Neuronal stem cell (in vitro differentiated cells): ENCODE measurements at places on chromosomes 6 and 20.

DNA sequence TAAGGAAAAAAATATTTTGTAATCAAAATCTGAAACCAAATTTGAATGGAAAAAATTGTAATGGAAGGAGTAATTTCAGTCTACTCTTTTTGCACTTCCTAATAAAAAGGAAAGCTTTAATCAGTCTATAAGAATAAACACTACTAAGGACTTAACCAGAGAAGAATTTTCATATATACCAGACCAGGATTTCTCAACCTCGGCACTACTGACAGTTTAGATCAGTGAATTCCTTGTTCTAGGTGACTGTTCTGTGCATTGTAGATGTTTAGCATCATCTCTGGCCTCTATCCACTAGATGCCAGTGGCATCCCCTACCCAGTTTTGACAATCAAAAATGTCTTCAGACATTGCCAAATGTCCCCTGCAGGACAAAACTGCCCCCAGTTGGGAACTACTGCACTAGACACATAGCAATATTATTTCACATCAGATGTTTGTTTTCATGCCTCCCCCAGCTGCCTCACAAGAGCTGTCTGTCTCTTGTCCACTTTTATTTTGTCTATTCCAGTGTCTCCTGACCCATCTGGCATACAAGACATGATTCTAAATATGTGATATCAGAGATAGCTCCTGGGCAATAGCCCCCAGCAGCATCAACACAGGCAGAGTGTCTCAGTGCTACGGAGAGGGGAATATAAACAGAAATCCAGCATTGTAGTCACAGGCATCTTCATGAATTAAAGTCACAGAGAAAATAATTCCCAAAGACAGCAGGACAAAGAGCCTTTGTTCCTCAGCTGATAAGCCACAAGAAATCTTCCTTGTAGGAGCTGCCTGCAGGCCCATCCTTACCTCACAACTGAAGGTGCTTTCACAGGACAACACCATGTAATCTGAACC is 27.0 kb downstream of the DNAAF9 start:
- peak; percentile 11 for DNase-seq

DNA sequence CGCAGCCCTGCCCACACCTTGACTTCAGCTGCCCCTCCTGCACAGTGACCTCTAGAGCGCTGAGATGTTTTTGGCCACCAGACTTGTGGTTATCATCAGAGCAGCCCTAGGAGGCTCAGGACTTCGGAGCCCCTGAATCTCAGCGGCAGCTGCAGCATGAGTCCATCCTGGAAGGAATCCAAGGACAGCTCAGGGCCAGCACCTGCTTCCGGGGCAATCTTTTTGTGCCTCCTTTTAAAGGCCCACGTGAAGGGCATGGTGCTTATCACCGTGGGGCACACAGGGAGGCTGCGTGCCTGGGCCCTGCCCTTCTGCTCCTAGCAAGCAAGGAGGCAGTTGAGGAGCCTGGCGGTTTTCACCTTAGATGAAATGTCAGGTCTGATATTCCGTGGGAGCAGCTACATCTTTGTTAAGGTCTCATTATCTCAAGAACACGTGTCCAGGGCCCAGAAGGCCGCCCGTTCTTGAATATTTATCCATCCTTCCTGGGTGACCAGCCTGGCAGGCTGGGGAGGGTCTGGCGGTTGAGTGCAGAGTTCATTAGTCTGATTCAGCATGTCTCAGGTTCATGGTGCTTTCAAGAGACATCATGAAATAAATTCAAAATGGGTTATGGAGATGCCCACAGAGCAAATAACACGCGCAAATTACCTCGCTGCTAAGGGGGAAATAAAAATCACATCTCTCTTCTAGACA is 392.4 kb downstream of the TAF4 start:
- no peak for DNase-seq

DNA sequence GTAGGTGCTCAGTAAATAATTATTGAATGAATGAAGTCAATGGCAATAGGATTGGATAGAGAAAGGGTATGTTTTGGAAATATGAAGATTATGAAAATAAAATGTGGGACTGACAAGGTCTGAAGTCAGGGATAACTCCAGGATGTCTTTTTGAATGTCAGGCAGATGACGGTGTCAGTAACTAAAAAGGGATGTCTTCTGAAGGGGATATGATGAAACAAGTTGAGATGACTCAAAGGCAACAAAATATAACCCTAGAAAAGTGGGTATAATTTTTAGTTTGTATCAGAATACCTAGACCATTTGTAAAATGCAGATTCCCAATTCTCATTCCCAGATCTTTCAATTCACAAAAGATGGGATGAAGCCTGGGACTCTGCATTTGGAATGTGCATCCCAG is 257.3 kb upstream of the SGK1 start:
- no peak for DNase-seq

DNA sequence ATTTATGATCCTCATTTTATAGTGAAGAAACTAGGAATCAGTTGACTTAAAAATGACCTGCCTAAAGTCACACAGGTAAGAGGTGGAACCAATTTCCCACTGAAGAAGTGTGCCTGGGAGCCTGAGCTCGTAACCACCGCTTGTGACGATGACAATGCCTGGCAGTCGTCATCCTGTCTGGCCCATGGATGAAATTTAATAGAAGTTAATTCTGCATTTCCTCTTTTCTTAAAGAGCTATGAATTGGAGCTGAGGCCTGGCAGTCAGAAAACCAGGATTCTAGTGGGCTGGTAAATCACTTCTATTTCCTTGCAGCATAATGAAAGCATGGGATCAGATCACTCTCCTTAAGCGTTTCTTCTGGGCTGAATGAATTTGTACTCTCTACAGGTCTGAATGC is 200.0 kb upstream of the SGK1 start:
- DNase-seq: no peak

DNA sequence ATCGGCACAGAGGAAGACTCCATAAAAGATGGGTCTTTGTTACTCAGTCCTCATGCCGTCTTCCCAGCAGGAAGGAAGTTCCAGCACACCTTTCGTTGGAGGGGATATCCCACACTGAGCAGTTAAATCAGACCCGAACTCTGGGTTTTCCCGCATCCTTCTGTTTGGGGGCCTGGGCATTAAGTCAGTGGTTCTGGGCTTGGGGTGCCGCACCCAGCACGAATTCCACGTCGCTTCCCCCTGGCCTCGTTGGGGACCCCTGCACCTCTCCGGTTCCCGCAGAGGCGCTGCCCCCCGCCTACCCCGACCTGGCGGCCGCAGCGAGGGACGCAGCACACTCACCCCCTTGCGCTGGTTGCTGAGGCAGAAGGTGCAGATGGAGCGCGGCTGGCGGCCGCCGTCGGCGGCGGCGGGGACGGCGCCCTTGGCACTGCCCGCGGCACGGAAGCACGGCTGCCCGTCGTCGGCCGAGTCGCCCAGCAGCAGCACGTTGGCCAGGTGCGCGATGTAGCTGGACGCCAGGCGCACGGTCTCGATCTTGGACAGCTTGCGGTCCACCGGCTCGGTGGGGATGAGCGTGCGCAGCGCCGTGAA is 641 bp downstream of the TCF15 start:
- no peak for DNase-seq

- no peak for DNase-seq
Measured at GRCh38 chr20:40991181-40991889, 37.3 kb upstream of the TOP1 start.

GRCh38 chr20:24534282-24534681 is 64.9 kb downstream of the SYNDIG1 start:
- DNase-seq: no peak
